Activated CD8-positive, alpha-beta memory T cell treated with anti-CD3 and anti-CD28 coated beads, Interleukin-2, amount 10 ng/mL, durations not matched to agents 7 days and 5 days (primary cell): ENCODE measurements at places on chromosomes 1 and 21.

GRCh38 chr1:37673920-37674319, 18.4 kb upstream of the CDCA8 start:
- peak; percentile 80 for DNase-seq

- no peak for DNase-seq
These were observed 55.4 kb upstream of the JUN start for GRCh38 chr1:58839147-58839795.

GRCh38 chr1:119361620-119362344, 6.8 kb upstream of the HAO2 start:
- DNase-seq, result no peak

- DNase-seq, result no peak
These were observed 2.5 kb upstream of the TMEM201 start for GRCh38 chr1:9586147-9586766.
